ENCODE measurements at places on chromosomes 5 and 9.

DNA sequence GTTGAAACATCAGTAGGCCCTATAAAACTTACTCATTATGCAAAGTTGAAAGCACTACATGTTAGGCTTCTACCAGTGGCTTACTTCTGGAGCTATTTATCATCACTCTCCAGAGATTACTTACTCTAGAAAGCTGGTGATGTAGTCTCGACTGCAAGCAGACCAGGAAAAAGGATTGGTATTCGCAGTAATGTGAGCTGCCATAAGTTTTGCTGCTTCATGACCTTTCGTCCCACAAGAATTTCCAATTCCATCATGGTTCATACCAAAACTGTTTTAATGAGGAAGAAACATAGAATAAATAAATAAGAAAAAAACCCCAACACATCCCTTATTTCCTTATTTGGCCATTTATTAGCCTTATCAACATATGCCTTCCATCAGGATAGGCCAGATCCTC is 181.9 kb downstream of the ADAMTS6 start:
- no peak for DNase-seq

DNA sequence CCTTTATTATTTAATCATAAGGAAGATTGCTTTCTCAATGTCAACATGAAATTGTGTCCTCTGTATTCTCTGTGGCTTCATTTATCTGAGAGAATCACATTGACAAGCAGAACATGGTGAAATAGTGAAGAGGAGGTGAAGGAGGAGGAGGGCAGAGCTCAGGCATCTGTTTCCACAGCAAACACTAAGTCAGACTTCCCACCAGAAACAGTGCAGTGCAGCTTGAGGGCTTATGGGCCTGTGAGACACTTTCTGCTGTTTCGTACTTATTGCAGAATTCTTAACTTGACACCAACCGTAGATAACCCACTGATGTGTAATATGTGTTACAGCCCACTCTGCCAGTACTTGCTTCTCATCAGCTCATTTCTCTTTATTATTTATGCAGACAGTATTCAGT is 386.3 kb downstream of the DIRAS2 start:
- DNase-seq = no peak

DNA sequence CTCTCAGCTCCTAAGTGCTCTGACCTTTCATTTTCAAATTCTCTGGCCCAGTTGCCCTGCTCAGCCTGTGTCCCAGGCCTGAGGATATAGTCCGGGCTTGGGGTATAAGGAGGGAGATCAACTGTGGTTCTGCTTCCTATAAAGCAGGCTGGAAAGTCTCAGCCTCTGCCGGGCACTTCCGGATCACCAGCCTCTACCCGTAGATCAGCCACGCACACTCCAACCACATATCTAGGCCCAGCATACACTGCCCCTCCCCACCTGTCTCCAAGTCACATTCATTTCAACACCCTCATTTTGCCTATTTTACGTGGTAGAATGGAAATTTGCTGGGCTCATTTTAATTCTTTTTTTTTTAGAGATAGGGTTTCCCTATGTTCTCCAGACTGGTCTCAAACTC is 3.1 kb downstream of the ZER1 start:
- no peak for DNase-seq

GRCh38 chr9:126985870-126986498 is 71.4 kb downstream of the RALGPS1 start:
- peak; percentile 71 for DNase-seq

- no peak for DNase-seq
These were observed 73.0 kb downstream of the EHMT1 start for GRCh38 chr9:137691646-137692351.

- peak; percentile 33 for DNase-seq
These were observed 480 bp downstream of the LMNB1 start for GRCh38 chr5:126777257-126777974.

- no peak for DNase-seq
These were observed 26.9 kb downstream of the KLHL3 start for GRCh38 chr5:137708796-137709559.

DNA sequence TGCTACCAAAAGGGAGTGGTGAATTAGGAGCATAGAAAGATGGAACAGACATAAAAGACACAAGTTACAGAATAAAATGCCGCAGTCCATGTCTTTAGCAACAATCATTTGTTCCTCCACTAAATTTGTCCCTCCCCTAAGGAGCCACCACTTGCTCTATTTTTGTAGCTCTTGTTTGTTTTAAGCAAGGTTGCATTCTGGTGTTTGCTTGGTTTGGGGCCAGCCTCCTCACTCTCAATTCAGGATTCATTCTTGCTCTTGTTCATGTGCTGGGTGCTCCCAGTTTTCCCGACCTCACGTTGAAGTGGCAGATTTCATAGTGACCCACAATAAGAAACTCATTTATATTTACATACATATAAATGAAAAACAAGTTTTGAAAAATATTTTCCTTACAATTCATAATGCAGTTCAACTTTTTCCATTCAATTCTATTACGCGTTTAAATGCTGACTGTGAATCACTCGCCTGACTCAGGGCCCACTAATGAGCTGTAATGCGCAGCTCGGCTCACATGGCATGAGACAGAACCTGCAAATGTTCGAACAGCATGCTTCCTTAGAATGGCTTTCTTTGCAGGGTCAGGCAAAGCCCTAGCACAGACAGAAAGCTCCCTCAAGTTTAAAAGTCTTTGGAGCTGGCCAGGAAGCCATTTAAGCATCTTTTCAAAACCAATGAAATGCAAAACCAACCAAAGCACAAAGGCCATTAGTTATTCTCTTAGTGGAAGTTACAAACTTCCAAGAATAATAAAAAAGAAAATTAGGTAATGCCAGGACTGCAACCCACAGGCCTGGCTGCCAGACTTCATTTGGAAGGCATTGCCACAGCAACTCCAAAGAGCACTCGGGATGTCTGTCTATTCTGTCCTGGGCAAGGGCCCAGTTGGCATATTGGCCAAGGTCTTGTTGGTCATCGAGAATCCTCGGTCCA is 41.7 kb downstream of the RETREG1 start:
- DNase-seq = no peak

DNA sequence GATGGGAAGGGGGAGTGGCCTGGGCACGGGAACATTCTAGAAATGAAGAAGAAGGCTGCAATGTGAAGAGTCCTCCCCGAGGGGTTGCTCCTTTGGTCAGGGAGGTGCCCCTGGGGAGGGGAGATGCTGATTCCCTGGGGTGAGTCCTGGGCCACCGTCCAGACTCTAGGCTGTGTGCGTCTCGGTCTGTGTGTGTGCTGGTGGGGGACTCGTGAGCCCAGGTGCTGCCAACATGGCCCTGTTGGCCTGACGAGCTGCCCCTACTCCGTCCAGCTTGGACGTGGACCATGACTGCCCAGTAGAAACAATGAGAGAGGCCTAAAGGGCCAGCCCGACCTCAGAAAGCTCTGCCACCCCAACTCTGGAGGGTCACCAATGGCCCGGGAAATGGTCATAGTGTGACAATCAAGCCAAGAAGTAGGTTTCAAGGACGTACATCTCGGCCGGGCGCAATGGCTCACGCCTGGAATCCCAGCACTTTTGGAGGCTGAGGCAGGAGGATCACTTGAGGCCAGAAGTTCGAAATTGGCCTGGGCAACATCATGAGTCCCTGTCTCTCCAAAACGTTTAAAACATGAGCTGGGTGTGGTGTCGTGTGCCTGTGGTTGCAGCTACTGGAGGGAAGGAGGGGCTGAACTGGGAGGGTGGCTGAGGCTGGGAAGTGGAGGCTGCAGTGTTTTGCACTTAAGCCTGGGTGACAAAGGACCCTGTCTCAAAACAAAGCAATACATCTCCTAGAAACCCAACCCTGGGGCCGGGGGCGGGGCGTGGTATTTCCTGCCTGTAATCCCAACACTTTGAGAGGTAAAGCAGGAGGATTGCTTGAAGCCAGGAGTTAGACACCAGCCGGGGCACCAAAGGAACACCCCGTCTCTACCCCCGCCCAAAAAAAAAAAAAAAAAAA is 17.0 kb downstream of the LHX3 start:
- no peak for DNase-seq

Data from stimulated activated CD4-positive, alpha-beta T cell treated with anti-CD3 and anti-CD28 coated beads, Interleukin-2, amount 100 ng/mL, for 48 hours (primary cell).